DMS53 (cell line): ENCODE measurements at places on chromosomes 7 and 10.

DNA sequence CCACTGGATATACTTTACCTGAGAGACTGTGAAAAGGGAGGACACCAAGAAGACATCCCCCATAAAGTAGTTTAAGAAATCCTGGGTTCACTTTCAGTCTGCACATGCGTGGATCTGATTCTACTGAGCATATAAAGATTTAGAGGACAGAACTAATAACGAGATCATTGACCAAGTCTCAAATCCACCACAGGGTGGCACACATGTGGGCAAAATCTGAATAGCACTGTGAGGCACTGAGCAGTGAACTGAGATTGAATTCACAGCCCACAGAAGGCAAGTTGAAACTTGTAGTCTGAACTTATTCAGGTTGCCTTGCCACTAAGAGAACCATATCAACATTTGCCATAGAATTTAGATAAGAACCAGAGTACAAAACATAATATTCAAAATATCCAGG lies 818.6 kb downstream of the GRID1 start:
- peak; percentile 77 for DNase-seq

DNA sequence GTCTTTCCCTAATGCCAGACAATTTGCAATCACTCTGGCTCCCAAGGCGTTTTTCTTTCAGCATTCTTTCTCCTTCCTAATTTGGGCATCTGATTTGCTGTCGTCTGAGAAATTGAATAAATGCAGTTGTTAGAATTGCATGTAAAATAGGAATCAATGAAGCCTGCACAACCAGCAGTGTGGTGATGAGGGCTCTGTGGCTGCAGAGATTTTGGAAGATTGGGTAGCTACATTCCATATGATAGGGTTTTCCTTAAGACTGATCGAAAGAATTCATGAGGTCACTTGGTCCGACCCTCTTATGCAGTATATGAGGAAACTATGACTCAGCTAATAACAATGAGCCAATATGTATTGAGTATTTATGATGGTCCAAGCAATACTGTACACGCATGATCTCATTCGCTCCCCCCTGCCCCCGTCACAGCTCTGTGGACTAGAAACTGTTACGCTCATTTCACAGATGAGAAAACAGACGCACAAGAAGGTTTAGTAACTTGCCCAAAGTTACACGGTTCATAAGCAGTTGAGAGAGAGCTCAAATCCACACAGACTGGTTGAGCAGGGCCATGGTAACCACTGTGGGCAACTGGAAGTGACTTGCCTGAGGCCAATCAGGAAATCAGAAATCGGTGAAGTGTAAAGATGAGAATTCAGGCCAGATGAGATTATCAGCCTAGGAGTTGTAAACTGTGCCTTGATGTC lies 527.2 kb downstream of the GATA3 start:
- no peak for DNase-seq

- DNase-seq = peak; percentile 99
These were observed 35.4 kb upstream of the NPFFR1 start for GRCh38 chr10:70319183-70319582.

DNA sequence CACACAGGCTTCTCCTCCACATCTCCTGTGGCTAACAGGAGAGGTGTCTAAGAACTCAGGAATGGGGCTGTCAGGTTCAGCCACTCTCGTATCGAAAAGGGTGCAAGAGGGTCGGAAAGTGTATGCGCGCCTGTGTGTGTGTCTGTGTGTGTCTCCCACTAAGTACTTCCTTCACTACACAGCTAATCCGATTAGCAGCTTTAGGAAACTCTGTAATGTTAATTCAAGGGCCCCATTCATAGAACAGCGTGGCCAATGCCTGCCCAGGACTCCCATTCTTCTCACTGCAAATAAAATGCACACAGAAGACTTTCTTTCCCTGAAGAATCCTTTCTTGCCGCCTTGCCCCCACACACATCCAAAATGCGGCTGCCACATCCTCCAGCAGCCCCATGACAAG lies 39.9 kb downstream of the TLL2 start:
- no peak for DNase-seq
